Endothelial cell (in vitro differentiated cells): ENCODE measurements at places on chromosomes 16 and 17.

DNA sequence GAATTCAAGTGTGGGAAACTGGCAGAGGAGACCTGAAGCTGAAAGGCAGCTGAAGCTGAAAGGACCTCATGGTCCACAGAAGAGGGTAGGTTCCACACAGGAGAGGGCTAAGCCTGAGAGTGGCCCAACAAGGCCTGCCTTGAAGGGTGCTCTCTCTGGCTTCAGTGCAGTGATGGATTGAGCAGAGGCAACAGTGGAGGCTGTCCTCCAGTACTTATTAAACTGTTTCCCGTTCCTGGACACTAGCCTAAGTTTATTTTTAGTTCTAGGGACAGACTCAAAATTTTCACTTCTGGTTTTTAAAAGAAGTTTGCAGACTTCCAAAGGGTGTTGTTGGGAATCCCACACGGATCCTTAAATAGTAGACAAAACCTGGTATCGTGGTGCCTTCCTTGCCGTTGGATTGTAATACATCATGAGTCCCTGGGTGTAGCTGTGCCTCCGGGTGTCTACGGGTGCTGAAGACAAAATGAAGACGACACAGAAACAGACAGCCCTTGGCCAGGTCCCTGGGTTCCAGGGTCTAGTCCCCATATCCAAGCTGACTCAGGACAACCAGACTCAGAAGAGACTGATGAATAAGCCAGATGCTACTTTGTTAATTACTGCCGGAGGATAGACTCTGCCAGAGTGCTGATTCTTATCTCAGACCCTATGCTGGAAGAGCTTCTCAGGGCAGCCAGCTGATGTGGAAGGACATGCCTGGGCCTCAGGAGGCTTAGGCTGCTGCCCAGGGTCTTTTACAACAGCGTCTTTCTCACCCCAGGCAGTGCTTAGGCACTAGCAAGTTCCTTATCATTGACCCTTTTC lies 7.1 kb upstream of the CMTM4 start:
- no peak for DNase-seq

GRCh38 chr17:65694601-65695000 lies 133.2 kb upstream of the AXIN2 start:
- DNase-seq, result no peak

GRCh38 chr16:50083996-50084395 lies 18.2 kb downstream of the HEATR3 start:
- no peak for DNase-seq

GRCh38 chr17:40540448-40540847 lies 24.8 kb downstream of the CCR7 start:
- DNase-seq, result no peak

GRCh38 chr16:25893332-25893731 lies 201.6 kb downstream of the HS3ST4 start:
- DNase-seq, result no peak

GRCh38 chr17:82400830-82401229 lies 17.3 kb upstream of the HEXD start:
- no peak for DNase-seq
